IPS DF 6.9 (cell line): ENCODE measurements at places on chromosomes 6 and 20.

DNA sequence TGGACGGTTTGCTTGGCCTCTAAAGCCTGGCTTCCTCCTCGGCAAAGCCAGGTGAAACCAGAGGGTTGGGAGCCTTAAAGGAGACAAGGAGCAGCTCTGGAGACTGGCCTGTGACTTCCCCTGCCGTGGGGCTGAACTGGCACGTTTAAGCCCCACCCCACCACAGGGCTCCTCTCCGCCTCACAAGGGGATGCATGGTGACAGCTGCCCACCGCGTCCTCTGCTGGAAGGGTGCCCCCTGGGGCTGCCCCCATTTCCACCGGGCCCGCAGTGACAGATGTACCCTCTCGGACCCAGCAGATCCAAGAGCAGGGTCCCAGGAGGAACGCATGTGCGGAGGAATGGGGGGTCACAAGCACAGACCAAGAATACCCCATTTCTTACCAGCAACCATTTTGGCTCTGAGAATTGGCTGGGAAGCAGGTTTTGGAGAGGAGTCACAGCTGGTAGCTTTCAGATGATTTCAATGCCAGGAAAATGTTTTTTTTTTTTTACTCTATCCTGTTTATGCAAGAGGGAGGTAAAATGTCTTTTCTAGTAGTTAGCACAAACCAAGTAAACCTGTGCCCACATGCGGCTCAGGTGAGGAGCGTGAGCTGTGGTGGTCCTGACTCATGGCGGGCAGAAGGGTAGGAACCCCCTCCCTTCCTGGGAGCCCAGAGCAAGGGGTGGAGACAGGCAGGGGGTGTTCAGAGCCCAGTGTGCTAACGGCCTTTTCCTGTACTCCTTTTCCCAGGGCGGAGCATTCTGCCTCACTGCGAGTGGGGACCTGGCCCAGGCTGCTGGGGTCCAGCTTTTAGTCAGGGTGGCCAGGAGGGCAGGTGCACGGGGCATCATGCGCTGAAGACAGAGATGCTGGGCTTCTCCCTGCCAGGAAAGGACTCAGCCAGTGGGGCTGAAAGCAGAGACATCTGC is 33.0 kb downstream of the FRMD1 start:
- DNase-seq = no peak

DNA sequence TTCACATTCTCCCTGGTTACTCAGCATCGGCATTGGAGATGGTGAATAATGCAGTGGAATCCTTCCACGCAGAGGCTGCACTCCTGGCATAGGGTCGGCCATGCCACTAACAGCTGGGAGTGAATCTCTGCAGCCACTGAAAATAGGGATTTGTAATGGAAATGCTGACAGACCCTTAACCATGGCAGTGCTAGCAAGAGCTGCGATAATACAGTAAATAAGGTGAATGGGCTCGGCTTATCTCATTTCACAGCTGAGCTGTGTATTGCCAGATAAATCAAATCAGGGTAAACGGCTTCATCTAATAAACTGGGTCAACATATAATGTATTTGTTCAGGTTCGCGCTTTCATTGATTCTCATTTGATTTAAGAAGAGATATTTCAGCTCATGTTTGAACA is 156.8 kb downstream of the SLC35B3 start:
- DNase-seq = no peak

- no peak for DNase-seq
Measured at GRCh38 chr6:108492131-108492766, 68.5 kb upstream of the FOXO3 start.

GRCh38 chr6:166697113-166697512 is 70.1 kb upstream of the RPS6KA2 start:
- no peak for DNase-seq

DNA sequence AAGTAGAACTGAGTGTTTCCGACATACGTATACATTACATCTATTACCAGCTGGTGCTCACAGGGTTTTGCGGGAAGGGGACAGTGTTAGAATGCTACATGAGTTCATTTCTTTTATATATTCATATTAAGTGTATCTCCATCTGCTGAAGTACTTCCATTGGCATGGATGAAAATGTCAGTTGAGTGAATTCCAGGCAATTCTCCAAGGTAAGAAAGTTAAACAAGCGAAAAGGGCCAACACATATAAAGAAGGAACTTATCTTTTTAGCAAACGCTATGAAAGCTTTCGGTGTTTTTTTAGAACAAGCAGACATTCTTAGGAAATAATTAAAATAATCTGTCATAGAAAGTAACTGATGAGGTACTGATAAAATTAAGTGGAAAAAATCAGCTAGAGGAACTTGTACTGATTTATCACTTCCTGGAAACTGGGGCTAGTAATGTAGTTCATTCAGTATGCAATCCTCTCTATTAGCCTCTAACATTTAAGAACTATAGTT is 34.6 kb downstream of the RNF146 start:
- no peak for DNase-seq

- DNase-seq = no peak
Measured at GRCh38 chr6:16320533-16321340, 82.3 kb downstream of the GMPR start.
